ENCODE measurements at places on chromosomes 11 and 22.

- no peak for DNase-seq
Observed at GRCh38 chr11:1339066-1339675, 29.7 kb upstream of the TOLLIP start.

- DNase-seq, result peak; percentile 5
Observed at GRCh38 chr22:29032584-29032983, 29.0 kb downstream of the C22orf31 start.

DNA sequence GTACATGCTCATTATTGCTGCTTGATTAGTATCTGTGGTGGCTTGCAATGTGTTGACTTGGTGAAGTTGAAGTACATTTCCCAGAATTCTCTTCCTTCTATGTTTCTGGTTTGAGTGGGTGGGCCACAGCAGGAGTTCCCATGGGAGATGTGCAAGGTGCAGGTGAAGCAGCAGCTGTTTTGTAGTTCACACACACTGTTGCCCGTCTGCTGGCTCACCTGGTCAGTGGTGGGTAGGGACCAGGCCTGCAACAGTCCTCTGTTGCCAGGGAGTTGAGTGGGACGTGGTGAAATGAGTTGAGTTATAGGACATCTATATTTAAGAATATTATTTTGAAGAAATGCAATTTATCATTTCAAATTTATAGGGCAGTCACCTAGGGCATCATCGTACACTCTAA lies 417.4 kb downstream of the TMEM135 start:
- no peak for DNase-seq

DNA sequence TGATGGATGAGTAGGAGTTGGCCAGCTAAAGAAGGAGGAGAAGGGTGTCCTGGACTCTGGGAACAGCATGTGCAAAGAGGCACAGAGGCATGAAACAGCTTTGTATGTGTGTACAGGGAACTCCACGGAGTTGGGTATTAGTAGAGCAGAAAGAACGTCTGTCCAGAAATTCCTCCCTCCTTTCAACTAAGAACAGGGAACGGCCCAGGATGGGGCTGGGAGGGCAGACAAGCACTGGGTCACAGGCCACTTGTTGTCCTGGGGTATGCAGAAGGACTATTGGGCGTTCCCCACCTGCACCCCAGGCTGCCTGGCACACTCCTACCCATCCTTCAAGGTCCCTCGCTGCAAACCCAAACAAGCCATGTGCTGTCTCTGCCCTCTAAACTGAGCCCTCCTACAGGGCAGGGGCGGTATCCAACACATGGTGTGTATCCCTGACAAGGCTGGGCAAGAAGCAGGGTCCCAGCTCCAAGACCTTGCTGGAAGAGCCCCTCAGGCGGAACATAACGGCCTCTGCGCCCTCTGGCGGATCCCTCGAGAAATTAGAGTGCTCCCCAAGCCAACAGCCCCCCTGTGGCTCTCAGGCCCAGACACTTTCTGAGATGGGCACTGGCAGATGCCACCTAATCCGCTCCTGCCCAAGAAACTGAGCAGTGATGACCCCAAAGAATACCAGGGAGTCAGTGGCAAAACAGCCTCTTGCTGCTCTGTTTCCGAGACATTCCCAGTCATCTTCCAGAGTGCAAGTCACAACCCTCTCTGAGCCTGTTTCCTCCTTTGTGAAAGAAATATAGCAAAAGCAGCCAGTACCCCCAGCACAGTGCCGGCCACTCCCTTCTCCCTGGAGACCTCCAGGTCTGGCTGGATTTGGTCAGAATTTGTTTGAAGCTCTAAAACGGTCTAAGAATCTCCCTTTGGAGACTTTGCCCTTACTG lies 1.6 kb upstream of the ELFN2 start:
- peak; percentile 47 for DNase-seq

GRCh38 chr11:81246941-81247340 lies 1486.7 kb downstream of the FAM181B start:
- DNase-seq, result no peak

DNA sequence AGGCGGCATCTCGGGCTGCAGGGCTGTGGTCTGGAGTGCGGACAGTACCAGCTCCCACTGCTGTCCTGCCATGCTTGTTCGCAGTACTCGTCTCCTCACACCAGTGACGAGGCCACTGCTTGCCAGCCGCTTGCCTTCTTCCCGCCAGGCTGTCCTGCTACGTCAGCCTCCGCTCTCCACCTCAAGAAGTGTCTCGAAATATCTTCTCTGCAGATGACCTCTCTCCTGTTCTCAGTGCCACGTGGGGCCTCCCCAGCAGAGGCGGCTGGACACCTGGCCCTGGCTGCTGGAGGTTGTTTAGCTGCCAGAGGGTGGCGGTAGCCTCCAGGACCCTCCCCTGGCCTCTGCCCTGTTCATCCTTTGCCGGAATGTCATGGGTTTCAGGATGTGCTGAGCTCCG lies 3.1 kb upstream of the CCDC188 start:
- DNase-seq, result no peak

DNA sequence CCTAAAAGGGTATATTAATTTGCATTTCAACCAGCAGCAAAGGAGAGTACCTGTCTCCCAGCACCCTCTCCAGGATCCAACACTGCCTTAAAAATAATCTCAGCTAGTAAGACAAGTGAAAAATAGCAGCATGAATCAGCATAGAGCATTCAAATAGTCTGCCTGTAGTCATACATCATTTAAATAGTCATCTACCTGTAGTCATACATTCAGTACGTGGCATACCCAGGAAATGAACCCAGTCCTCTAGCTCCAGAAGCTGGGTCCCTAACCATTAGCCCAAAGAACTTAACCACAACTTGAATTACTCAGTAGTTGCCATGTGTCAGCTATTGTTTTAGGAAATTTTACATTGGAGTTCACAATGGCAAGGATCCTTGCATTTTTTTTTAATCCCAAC lies 9.3 kb downstream of the TENM4 start:
- peak; percentile 59 for DNase-seq

- no peak for DNase-seq
Observed at GRCh38 chr22:37675930-37676735, 697 bp downstream of the LGALS1 start.

DNA sequence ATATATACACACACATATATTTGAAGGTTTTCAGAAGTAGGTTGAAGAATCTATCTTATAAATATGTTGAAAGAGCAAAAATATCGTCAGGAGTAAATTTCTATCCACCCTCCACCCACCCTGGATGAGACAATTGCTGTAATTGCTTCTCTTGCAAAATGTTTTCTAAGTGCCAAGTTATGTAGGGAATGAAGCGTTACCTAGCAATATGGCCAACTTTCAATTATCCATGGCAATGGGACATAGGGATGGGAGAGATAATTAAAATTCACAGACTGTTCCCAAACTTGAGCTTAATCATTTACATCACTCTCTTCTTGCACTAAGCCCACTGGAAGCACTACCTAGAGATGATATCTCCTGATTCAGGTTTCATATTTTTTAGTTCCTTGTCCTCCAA lies 806.2 kb upstream of the RAG2 start:
- no peak for DNase-seq

DNA sequence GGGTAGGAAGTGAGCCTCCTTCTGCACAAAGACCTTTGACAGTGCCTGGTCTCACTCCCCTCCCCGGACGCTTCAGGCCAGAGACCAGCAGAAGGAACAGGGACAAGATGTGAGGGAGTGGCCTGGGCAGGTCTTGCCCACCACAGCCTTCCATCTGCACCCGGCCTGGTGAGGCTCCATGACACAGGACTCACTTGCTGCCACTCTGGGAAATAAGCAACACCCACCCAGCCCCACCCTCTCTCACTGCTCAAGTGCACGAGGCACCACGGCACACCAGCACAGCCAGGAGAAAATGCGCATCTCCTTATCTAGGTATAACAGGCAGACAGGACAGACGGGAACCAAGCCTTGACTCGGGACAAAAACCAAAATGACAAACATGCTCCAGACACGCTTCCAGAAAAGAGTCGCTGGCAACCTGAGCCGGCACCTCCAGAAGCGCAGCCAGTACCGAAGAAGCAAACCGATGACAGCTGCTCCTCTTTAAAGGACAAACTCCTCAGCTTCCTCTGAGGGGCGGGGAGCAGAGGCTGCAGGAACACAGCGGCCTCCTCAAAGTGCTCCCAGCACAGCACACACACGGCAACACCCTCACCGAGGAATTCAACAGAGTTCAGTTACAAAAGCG lies 41.7 kb downstream of the BRD1 start:
- no peak for DNase-seq

GRCh38 chr11:18492888-18493287 lies 33.9 kb downstream of the TSG101 start:
- no peak for DNase-seq

DNA sequence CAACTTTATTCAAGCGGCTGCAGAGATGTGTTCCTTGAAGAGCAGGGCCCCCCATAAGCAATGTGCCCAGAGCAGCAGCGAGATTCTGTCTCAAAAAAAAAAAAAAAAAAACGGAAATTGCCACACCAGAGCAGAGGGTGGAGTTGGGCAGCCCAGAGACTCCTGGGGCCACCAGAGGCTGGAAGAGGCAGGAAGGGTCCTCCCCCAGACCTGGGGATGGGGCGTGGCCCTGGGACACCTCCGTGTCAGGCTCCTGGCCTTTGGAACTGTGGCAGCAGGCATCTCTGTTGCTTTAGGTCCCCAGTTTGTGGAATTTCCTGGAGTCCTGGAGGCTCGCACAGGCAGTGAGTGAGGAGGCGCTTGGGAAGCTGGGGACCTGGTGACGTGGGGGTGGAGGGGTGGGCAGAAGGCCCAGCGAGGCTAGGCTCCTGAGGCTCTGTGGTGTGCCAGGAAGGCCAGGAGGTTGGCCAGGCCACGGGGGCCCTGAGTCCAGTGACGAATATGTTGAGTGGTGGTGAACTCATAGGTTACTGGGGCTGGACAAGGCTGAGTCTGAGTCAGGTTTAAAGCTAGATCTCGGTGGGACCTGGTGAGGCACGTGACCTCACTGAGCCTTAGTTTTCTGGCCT lies 735.6 kb downstream of the BRD1 start:
- no peak for DNase-seq

- DNase-seq, result no peak
Observed at GRCh38 chr11:84965484-84965883, 661.7 kb downstream of the DLG2 start.

- DNase-seq, result peak; percentile 96
Observed at GRCh38 chr11:16791191-16791961, 52.9 kb downstream of the C11orf58 start.

DNA sequence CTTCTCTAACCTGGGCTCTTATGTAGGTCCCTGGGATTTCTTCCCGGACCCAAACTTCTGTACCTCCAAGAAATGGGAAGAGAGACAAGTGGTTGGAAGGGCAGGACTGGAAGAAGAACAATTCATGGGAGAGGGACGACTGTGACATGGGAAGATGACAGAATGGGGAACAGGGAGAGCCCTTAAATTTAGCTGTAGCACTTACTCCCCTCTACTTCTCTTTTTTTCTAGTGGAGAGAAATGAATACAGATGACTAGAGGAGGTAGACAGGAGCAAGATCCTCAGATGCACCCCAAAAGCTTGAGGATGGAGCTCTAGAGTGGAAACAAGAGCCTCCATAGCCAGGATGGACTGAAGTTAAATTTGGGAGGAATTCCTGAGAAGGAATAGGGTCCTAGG lies 2.3 kb downstream of the RHOG start:
- no peak for DNase-seq

GRCh38 chr11:79461666-79462645 lies 21.1 kb upstream of the TENM4 start:
- no peak for DNase-seq

DNA sequence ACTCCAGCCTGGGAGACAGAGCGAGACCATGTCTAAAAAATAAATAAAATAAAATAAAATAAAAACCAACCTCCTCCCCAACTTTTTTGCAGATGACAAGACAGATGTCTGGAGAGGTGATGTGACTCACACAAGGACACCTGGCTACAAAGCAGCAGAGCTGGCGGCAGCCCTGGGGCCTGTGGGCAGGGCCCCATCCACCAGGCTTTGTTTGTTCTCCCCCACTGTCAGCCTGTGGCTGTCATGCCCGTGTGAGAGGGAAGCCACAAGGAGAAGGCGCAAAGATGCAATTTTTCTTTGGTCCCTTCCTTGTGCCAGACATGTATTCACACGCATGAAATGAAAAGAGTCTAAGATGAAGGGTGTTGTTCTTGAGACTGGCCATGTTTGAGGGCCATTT lies 16.6 kb downstream of the CD59 start:
- DNase-seq, result no peak

DNA sequence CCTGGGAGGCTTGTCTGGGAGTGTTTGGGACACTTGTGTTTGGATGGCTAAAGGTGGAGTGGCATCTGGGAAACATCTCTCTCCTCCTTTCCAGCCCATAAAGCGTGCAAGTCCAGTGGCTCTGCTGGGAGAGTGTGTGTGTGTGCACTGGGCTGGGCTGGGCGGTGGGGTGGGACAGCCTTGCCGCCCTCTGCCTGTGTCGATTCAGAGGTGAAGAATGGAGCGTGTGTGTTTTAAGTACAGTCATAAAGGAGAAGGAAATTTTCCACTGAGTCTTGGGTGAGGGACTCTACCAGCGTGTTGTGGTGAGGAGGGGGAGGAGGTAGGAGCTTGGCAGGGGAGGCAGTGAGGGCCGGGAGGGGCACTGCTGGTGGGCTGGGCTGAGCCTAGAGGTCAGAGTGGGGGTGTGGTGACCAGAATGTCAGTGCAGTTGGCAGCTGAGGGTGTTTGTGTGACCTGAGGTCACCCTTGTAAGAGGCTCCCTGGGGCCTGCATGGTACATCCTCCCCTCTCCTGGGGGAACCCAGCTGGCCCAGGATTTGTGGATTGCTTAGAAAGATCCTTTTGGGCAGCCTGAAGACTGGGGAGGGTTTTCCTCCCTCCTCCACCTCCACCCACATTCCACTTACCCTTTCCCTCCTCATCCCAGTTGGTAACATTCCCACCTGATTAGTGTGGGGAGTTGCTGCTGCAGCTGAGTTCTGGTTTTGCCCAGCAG lies 1.7 kb downstream of the TIMP3 start:
- DNase-seq, result peak; percentile 44

DNA sequence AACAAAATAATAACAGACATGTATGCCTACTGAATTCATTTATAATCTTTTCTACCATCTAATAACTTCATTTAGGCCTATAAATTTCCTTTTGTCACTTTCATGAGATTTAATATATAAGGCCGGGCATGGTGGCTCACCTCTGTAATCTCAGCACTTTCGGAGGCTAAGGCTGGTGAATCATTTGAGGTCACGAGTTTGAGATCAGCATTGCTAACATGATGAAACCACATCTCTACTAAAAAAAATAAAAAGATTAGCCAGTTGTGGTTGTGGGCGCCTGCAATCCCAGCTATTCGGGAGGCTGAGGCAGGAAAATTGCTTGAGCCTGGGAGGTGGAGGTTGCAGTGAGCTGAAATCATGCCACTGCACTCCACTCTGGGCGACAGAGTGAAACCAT lies 14.2 kb upstream of the NTM start:
- DNase-seq, result peak; percentile 83
